Endothelial cell (in vitro differentiated cells): ENCODE measurements at places on chromosomes 5 and 9. TPM values are rescaled to one million over a fixed set of nuclear protein-coding genes. Genes with fewer than 3 reads are reported as not detected.
A peak's percentile ranks its signal among the peaks of the same experiment; 100 is the strongest.

The OR1Q1 gene
- total RNA-seq, result not detected

GRCh38 chr5:34959323-34959722 is 30.0 kb downstream of the DNAJC21 start:
- DNase-seq, result no peak

The LHX3 gene
- total RNA-seq, result not detected

DNA sequence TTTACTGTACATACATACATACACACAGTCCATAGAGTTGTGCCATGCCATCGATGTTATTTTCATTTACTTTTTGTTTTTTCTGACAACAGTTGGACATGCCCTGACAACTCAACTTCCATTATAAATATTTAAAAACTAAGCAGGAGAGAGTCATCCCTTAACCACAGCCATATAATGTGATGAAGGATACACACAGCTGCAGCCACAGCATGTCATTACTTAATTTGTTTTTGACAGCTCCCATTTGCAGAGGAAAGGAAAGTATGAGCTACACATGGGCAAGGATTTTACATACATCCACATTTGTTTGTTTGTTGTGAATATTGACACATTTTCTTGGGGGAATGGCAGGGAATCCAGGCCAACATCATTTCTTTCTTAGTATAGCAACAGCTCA is 91.5 kb upstream of the TUT7 start:
- DNase-seq, result no peak

- DNase-seq, result peak; percentile 28
These were observed 18.4 kb downstream of the SLC25A46 start for GRCh38 chr5:110757118-110757729.

DNA sequence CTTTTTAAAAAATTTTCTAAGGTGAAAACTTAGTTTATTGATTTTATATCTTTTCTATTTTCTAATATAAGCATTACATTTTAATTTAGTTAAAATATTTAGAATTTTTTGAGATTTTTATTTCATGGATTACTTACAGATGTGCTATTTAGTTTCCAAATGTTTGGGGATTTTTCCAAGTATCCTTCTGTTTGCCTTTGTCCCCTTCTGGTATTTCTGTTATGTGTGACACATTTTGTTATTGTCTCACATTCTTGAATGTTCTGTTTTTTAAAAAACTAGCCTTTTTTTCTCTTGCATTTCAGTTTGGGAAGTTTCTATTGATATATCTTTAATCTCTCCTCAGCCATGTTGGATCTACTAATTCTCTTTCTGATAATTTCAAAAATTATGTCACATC is 234.9 kb downstream of the FAM170A start:
- no peak for DNase-seq

DNA sequence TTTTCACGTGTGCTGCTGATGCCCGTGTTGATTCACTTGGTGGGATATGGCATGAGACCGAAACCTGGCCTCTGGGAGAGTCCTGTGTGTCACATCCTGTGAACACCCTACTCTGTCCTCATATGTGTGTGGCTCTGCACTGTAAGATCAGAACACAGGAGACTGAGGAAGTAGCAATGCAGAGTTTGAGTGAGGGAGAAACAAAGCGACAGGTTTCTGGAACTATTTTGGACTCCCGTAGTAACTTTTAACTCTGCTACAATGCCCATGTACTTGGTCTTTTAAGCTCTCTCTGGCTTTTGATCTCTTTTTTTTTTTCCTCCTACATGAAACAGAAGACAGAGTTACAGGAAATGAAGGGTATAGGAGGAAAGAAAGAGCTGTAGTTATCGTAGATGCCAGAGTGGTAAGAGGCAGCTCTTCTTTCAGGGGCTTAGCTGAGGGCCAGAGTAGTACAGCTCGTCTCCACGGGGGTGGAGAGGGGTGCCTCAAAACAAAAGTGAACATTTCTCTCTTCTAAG is 26.6 kb downstream of the GRAMD2B start:
- no peak for DNase-seq

The TMEM252 gene
- total RNA-seq, result not detected

DNA sequence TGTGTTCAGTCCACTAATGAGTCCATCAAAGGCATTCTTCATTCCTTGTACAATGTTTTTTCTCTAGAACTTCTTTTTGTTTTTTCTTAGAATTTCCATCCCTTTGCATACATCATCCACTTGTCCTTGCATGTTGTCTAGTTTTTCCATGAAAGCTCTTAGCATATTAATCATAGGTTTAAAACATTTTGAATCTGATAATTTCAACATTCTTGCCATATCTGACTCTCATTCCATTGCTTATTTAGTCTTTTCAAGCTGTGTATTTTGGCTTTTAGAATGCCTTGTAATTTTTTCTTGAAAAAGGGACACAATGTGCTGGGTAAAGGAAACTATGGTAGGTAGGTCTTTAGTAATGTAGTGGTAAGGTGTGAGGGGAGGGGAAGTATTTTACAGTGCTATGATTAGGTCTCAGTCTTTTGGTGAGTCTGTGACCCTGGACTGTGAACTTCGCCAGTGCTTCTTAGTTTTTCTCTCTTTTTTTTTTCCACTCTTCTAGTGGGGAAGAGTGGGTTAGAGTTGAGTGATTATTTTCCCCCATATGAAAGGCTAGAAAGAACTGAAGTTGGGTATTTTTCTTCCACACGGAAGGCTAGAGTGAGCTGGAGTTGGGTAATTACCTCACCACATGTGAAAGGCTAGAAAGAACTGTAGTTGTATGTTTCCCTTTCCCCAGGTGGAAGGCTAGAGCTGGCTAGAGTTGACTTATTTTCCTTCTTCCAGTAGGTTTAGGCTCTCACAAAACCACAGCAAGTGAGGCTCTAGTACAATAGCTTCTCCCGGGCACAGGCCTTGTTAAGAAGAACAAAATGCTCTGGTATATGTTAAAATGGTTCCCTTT is 172.1 kb downstream of the SNX18 start:
- no peak for DNase-seq

DNA sequence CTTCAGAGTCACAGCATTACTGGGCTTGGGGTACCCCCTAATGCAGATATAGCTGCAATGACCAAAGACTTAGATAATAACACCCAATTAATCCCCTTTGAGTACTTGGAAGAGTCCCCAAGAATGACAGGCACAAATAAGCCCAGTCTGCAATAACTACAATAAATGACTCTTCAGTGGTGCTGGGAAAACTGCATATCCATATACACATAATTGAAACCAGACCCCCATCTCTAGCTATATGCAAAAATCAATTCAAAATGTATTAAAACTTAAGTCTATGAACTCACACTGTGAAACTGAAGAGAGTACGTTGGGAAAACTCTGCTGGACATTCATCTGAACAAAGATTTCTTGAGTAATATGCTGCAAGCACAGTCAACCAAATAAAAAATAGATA is 422.5 kb downstream of the CDH18 start:
- no peak for DNase-seq
